ENCODE measurements at places on chromosomes 6 and 20.

DNA sequence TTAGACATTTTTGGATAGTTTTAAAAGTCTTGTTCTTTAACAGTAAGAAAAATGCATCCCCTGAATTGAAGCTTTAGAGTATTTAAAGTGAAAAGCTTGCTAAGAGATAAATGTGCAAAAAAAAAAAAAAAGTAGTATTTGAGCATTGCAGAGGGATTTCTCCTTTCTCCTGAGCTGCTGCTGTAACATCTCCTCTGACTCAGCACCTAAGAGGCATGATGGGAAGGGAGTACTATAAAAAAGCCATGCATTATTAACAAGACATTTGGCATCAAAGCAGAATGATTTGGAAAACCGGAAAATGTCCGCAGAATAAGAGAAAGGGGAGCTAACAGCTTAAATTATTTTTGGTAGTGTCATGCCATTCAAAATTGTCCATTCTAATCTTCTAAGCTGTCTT, 27.9 kb downstream of the B4GALT5 start:
- DNase-seq = no peak

GRCh38 chr6:142306736-142307135, 4.9 kb downstream of the ADGRG6 start:
- DNase-seq = no peak

DNA sequence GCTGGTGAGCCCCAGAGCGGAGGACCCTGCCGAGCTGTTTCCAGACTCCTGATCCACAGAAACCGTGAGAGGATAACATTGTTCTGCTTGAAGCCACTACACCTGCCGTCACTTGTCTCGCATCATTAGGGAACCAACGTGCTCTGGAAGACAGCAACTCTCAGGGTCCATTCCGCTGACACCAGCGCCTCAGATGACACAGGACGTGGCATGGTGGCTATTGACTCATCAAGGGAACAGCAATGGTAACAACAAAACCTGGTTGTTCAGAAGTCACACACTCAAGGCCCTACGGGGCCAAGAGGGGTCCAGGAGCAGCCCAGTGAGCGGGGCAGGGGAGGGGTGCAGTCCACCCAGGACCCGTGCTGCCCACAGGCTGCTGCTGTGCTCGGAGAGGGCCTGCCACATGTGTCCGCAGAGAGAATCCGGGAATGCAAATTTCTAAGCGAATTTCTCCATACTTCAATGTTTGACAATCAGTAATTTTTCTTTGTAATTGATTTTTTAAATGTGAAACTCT, 110.4 kb downstream of the TTLL2 start:
- DNase-seq = no peak

DNA sequence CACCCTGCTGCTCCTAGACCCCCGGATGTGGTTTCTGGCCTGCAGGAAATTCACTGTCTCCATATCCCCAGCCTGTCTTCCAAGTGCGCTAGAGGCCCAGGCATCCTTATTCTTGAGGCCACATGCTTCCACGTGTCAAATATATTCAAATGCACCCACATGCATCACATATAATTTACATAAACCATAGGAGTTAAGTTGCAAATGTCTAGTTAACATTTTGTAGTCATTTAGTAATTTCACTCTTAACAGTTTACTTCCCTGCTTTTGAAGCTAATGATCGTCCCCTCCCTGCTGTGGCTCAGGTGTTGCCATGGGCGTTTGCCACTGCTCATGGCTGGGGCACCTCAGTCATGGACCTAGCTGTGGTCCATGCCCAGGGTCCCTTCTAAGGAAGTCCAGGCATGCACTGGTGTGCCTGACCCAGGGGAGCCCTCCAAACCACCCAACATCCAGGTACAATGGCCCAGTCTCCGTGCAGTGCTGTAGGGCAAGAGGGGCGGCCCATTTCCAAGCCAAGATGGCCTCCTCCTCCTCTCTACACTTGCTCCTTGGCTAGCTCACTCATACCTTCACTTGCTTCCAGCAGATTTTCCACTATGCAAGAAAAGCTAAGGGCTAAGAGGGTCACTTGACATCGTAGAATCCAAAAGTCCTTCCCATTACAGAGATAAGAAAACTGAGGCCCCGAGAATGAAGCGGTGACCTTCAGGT, 42.4 kb downstream of the FGD2 start:
- DNase-seq = peak; percentile 39

DNA sequence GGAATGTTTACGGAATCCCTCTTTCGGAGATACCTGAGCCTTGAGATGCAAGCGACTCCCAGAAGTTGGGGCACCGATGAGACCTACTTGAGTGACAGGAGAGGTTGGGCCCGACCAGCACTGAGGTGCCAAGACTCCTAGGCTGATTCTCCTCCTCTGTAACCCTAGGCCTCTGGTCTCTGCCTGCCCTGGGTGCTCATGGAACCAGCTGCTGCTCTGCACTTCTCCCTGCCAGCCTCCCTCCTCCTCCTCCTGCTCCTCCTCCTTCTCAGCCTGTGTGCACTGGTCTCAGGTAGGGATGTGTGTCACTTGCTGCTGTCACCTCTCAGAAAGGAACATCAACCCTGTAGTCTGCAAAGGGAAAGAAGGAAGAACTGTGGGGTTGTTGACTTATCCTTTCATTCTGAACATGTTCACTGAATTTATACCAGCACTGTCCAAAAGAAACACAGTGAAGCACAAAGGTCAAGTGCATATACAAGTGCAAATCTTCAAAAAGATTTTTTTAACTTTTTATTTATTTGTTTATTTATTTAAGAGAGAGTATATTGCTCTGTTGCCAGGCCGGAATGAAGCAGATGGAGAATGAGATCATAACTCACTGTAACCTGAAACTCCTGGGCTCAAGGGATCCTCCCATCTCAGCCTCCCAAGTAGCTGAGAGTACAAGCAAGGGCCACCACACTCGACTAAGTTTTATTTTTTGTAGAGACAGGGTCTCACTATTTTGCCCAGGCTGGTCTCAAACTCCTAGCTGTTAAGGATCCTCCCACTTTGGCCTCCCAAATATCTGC, 913 bp downstream of the BTN2A2 start:
- peak; percentile 65 for DNase-seq

DNA sequence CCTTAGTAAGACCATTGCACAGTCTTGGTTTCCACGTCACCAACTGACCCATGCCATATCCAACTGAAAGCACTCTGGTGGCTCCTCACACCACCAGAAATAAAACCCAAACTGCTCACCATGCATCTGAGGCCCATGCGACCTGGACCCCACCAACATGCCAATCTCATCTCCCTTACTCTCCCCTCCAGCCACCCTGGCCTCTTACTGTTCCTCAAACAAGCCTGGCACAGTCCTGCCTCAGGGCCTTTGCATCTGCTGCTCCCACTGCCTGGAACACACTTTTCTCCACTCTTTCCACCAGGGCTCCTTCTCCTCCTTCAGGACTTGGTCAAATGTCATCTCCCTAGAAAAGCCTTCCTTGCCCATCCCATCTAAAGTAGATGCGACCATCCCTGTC, 8.7 kb downstream of the PREX1 start:
- DNase-seq = no peak

- no peak for DNase-seq
Measured at GRCh38 chr20:24880356-24880755, 68.7 kb upstream of the CST7 start.

GRCh38 chr6:15585760-15586214, 77.0 kb downstream of the DTNBP1 start:
- DNase-seq = no peak

- DNase-seq = no peak
Measured at GRCh38 chr20:4633379-4633778, 88.3 kb upstream of the PRND start.

DNA sequence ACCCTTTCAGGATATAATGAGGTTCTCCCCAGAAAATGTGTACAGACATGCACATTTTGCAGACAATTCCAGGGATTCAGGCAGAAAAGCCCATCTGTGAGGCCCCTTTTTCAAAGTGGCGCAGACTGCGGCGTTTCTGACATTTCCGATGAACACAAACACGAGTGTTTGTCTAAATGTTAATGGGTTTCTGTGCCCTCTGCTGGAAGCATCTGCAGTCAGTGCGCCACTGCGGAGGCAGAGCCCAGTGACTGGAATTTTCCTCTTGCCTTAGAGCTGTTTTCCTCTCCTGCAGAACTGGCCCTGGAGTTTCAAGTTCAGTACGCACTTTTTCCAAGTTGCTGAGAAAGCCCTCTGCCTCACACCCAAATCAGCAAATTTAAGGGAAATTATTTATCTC, 15.3 kb downstream of the ANKRD60 start:
- DNase-seq = no peak

DNA sequence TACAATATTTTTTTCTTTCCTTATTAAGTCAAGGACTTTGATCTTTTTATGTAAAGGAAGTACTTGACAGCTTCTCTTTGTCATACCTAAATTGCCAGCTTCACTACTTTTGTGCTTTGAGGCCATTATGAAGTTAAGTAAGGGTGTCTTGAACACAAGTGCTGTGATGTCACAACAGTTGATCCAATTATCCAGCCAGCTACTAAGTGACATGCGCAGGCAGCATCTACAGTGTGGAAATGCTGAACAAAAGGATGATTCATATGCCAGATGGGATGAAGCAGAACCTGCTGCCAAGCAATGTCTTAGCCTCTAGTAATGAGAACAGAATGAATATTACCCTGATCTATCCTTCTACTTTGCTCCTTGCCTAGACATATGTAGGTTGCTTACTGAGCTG, 68.3 kb upstream of the TMEM244 start:
- DNase-seq = no peak

- no peak for DNase-seq
Measured at GRCh38 chr6:158849899-158850806, 31.0 kb upstream of the EZR start.

DNA sequence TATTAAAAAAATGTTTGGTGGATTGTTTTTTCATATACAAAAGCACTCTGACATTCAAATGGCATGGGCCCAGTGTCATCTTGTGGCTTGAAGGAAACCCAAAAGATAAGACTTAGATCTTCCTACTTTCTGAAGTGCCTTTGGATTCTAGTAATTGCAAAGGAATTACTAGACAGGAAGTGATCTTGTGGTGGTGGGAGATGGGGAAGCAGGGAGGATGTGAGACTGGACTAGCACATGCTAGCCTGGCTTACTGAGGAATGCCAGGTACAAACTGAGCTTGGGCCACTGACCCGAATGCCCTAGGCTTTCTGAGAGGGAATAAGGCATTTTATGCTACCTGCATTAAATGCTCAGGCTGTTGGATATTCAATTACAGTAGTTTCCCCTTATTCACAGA, 59.0 kb downstream of the AFG1L start:
- DNase-seq = no peak

GRCh38 chr6:53543359-53544216, 1.3 kb downstream of the GCLC start:
- DNase-seq = no peak

DNA sequence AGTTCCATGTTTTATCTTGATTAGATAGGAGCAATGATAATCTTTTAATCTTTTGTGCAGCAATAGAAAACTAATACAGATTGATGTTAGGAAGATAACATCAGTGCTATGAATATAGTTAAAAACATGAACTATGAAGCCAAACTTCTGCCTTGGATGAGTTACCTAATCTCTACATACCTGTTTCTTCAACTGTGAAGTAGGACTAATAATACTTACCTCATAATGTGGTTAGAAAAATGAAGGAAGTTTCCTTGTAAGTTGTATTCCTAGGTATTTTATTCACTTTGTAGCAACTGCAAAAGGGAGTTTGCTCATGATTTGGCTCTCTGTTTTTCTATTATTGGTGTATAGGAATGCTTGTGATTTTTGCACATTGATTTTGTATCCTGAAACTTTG, 111.9 kb downstream of the FRK start:
- no peak for DNase-seq

Measured in Karpas-422 (cell line).